Brain pericyte (primary cell): ENCODE measurements at places on chromosomes 16 and 17.

GRCh38 chr17:34011599-34011998 lies 243.5 kb upstream of the CCL2 start:
- DNase-seq = no peak

GRCh38 chr17:13728781-13729180 lies 127.1 kb upstream of the HS3ST3A1 start:
- no peak for DNase-seq

- no peak for DNase-seq
These were observed 7.1 kb upstream of the ASGR1 start for GRCh38 chr17:7186241-7186640.

- no peak for DNase-seq
These were observed 82.3 kb downstream of the MARCHF10 start for GRCh38 chr17:62725791-62726249.

DNA sequence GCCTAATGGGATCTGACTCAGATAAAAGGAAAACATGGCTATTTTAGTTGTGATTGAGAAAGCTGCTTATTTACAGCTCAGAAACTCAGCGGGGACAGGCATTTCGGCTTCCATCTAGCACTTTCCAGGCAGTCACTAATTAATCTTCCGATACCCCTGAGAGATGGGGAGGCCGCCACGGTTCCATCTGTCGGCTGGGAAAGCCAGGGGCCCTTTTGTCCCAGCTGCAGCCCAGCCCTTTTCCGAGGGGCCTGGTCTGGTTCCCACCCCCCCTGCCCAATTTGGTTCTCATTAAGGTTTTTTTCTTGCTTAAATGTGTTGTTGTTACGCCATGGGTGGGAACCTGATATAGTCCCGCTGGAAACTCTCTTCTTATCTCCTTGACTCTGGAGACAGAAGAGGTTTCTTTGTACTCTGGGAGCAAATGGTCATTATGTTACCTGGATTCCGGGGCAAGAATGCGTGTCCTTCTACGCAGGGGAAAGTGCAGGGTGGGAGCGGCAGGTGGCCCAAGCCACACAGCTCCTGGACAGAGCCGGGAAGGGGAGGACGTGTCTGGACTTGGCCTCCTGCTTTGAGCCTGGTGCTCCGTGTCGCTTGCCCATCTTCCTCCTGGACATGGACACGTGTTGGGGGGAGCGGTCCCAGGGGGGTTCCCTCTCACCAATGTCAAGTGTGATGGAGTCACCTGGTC lies 50.9 kb upstream of the GSE1 start:
- no peak for DNase-seq

DNA sequence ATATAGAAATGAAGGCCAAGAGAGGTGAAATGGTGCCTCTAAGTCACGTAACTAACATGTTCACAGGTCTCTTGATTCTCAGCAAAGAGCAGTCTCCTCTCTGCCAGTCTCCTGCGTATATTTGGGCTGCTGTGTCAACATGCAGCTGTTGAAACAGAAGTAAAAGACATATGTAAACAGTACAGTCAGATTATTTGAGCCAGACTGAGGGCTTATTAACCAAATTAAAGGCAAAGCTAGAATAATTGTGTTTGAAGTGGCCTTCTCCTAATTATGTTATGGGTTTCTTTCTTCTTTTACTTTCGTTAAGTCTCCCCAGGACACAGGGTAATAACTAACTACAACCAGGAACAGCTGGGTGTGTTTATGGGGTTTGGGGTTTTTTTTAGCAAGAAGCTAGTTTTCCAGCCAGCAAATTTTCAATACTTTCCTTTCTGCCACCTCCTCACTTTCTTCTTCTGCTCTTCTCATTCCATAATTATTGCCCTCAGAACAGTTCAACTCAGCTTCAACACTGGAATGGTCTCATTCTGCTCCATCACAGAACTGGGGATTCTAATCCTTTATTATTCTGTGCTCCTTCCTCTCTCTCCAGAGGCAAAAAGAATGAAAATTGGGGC lies 18.4 kb downstream of the G6PC1 start:
- no peak for DNase-seq

GRCh38 chr16:87845213-87845612 lies 24.1 kb downstream of the SLC7A5 start:
- DNase-seq = no peak

DNA sequence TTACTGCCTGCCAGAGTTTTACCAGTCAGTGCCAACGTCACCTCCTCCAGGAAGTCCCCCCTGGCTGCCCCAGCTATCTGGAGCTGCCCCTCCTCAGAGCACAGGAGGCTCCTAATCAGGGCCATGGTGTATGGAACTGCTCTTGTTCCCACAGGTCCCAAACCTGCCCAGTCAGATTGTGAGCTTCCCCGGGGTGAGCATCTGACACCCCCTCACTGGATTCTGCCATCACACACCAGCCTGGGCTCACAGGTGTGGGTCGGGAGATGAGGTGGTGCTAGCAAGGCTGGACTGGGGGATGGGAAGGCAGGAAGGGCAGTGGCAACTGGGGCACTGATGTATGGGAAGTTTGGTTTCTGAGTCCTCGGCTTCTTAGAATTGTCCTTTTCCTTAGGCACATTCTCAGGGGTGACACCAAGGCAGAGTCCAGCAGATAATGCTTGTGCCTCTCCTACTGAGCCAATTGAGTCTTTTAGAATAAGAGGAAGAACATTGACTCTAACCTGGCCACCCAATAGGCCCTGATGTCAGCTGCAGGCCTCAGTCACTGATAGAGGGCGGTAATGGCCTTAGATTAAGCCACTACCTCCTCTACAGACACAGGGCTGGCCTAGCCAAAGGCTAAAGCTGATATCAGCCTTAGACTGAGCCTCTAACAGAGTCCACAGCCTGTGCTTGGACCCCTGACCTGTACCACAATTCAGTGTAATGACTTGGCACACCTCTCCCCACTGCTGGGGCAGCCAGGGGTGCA lies 107.9 kb downstream of the WSCD1 start:
- DNase-seq = no peak

DNA sequence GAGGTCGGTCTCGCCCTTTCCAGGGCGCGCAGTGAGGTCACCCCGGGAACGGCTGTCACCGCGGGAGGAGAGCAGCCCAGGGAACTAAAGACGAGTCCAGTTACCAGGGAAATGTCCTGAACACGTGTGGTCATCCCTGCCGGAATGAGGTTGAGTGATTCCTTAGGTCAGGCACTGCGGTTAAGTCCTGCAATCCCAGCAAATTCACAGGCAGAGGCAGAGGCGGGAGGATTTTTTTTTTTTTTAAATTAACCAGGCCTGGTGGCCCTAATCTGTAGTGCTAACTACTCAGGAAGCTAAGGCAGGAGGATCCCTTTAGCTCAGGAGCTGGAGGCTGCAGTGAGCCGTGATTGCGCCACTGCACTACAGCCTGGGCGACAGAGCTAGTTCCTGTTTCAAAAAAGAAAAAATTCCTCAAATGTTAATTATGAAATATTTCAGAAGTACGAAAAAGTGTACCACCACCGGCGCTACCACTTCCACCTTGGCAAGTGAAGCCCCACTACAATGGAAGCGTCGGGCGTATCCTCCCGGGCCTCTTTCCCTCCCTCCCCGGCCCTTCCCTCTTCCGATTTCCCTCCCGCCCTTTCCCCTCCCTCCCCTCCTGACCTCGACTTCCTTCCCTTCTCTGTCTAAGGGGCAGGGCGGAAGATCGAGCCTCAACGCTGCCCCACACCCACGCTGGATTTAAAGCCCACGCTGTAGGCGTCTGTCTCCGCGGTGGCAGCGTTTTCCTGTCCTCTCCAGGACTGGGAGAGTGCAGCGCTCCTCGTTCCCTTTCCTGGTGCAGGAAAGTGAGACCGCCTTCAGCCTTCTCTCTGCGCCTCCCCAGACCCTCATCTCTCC lies 27.3 kb downstream of the SLFN11 start:
- peak; percentile 8 for DNase-seq

DNA sequence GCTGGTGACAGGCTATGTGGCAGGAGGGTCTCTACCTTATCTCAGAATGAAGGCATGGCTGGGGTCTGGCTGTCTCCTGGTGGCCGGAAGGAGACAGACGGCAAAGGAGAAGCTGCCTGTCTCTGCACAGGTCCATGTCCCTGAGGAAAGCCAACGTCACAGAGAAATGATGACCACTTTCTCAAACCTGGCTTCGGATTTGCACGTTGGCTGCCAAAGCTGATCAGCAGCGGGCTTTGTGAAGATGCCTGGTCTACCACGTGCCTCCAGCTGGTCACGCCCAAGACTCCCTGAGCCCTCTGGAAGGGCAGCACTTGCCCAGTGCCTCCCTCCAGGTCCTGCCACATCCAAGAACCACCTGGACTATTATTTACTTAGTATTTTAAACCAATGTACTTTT lies 8.4 kb downstream of the DEXI start:
- no peak for DNase-seq
